Stimulated activated CD8-positive, alpha-beta memory T cell treated with anti-CD3 and anti-CD28 coated beads, Interleukin-7, amount 100 ng/mL, for 1 hour (primary cell): ENCODE measurements at places on chromosomes 5 and 9.

DNA sequence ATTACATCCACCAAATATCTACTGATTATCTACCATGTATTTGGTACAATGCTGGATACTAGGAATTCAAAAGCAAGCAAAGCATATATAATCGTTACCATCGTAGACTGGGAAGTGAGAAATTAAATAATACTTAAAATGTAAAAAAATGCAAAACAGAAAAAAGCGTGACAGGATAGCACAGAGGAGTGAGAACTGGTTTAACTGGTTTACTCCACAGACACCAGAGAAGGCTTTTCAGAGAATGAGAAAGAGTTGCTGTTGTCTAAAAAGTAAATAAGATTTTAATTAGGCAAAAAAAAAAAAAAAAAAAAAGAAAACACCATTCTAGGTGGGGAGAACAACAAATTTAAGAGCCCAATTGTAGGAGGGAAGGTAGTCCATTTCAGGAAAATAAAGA, 657.9 kb upstream of the ST8SIA4 start:
- DNase-seq, result no peak

GRCh38 chr9:105330755-105331154, 86.3 kb downstream of the SLC44A1 start:
- DNase-seq, result no peak

GRCh38 chr5:158487664-158488063, 612.1 kb downstream of the EBF1 start:
- DNase-seq, result no peak

- no peak for DNase-seq
Observed at GRCh38 chr5:122311961-122312590, at the start of gene SNCAIP. TSS of gene SNCAIP (plus strand) at chr5:122312237. CDS start at chr5:122391135, 78,898 bp downstream.

- DNase-seq, result no peak
Observed at GRCh38 chr5:163379298-163380155, 57.9 kb upstream of the CCNG1 start.

GRCh38 chr5:57494104-57495098, 11.8 kb upstream of the ACTBL2 start:
- DNase-seq, result no peak

- no peak for DNase-seq
Observed at GRCh38 chr9:21833090-21833801, 30.8 kb downstream of the MTAP start.

DNA sequence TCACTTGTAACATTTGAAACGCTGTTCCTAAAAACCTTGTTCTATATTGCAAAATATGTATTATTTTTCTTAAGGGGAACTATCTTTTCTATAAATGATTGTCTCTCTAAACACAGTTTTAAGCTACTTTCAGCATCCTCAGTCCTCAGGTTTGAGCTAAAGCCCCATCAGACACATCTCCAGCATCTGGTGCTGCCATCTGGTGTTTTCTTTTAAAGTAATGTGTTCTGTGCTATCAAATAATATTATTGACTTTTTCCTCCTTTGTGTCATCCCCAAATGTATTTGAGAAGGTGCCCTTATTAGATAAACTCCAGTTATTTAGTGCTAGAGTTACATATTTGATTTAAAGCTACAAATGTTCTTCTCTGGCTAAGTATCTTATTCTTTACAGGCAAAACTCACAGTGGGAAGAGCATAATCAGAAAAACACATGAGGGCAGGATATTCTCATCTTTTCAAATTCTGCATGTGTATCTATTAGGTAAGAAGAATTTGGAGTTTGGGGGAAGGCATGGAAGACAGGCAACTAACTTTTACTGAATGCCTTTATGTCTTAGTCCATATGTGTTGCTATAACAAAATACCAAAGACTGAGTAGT, 27.5 kb downstream of the ZNF474 start:
- DNase-seq, result no peak

GRCh38 chr9:118529210-118529609, 825.0 kb downstream of the TLR4 start:
- DNase-seq, result no peak

GRCh38 chr5:171422902-171423663, 3.6 kb downstream of the FGF18 start:
- no peak for DNase-seq

DNA sequence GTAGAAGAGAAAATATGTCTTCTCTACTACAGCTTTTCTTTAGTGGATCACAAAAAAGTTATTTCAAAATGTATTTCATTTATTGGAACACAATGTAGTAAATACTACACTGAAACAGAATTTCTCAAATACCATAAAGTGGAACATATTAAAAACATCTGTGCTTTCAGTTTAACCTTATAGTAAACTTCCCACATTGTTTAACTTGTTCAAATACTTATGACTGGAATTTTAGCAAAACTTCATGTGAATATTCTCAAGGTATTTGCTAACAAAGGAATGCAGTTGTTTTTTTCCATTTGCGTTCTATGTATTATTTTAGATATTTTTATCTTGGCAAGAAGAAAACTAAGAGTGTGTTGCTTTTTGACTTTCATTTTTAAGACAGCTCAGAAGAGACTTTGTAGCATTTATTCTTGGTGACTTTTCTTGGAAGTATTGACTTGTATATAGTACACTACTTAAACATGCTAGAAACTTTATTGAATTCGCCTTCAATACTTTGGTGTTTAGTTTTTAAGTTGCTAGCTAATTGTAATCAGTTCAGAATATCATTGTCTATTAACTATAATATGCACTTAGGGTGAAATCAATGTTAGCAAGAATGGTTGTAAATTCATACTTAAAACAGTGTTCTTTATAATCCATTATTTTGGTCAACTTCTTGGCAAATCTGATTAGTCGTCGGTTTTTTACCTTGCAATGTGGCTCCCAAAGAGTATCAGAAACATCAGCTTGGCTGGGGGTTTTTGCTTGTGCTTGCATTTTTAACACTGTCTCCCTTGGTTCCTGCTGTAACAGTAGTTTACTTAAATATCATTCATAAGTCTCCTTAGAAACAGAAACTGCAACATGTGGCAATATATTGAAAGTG, 5.0 kb upstream of the RHOBTB3 start:
- no peak for DNase-seq

DNA sequence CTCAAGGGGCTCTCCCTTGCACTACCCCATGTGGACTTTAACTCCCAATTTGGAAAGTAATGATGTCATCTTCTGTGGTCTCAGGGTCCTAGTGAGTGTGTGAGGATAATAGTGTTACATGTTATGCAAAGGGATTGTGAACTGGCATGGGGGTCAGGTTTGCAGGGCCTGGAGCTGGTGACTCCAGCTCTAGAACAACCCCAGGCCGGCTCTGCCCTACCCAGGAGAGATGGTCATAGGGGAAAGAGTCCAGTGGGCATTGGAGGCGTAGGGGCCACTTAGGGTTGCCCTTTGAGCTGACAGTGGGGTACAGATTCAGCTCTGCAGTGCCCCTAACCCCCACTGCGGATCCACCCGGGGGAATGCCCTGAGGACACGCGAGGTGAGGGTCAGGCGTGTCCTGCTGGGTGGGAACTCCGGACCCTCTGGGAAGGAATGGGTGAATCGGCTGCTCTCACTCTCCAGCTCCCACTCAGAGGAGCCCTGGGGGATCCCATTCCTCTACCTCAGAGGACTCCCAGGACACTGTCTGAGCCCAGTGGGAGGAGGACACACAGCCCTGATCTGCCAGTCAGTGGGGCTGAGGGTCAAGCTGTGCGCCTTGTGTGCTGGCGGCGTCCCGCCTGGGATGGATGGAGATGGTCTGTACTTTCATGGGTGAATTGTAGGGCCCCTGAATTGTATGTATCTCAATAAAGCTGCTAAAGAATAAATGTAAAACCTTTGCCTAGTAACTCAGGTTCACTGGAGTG, 2.5 kb upstream of the NKD2 start:
- DNase-seq, result no peak

GRCh38 chr5:101212942-101213514, 309.9 kb upstream of the ST8SIA4 start:
- DNase-seq, result no peak

- DNase-seq, result no peak
Observed at GRCh38 chr5:132445640-132445923, 45.0 kb downstream of the IRF1 start.

GRCh38 chr5:132557478-132558172, 848 bp downstream of the RAD50 start:
- no peak for DNase-seq

DNA sequence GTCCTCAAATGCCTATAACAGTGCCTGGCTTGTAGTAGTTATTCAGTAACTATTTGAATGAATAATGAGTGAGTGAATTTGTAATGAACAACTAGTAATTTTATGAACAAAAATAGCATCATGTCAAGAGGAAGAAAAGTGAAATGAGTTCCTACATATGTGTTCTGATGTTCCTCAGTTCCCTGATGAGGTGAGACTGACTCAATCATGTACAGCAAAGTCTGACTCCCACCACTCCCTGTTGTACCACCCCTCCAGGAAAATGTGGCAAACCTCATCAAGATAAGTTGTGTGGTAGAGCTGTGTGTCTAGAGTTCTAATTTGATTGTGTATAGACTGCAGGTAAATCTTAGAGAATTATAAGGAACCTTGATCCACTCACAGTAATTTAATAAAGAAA, 201.6 kb downstream of the GOLPH3 start:
- DNase-seq, result no peak

DNA sequence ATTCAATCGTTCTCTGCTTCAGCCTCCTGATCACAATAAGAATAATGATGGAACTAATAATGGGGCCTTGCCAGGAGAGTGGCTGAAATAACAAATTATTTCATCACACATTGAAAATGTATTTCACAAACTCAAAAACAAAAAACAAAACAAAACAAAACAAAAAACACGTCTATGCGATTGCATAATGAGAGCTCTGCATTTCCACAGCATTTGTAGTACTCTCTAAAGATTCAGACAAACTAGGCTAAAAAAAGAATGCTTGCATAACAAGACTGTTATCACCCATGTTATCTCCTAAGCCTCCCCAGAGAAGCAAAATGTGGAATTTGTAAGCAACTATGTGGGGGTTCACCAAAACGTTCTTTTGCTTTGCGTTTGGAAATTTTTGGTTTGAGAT, 48.1 kb downstream of the PRELID2 start:
- DNase-seq, result no peak

DNA sequence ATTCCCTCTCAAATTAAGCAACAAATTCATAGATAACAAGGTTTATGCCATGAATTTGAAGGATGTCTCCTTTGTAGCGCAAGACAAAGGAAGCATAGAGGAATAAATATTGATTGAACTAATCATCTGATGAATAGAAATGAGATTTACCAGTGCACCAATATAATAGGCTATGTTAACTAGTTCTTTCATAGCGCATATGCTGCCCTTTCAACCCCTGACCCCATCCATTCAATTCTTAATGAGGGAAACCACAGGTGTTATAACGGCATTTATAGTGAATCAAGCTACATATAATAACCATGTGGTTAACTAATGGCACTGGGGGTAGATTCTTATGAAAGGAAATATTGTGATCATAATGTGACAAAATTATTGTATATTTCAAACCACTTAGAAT, 6.5 kb downstream of the RORB start:
- no peak for DNase-seq

DNA sequence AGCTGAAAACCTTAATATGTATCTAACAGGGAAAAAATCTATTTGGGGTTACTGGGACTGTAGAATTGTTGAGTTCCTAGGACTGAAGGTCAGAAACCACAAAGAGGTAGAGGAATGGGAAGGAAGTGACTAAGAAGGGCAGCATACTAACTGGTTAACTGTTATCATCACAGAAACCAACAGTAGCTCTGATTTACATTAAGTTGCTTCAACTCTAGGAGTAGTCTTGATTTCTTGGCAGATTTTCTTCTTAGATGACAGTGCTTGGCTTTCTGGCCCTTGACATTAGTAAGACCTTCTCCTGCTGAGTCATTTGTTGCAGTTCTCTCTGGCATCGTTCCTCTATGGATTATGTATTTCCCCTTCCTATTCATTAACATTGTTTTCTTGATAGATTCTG, 116.1 kb upstream of the RASA1 start:
- no peak for DNase-seq

DNA sequence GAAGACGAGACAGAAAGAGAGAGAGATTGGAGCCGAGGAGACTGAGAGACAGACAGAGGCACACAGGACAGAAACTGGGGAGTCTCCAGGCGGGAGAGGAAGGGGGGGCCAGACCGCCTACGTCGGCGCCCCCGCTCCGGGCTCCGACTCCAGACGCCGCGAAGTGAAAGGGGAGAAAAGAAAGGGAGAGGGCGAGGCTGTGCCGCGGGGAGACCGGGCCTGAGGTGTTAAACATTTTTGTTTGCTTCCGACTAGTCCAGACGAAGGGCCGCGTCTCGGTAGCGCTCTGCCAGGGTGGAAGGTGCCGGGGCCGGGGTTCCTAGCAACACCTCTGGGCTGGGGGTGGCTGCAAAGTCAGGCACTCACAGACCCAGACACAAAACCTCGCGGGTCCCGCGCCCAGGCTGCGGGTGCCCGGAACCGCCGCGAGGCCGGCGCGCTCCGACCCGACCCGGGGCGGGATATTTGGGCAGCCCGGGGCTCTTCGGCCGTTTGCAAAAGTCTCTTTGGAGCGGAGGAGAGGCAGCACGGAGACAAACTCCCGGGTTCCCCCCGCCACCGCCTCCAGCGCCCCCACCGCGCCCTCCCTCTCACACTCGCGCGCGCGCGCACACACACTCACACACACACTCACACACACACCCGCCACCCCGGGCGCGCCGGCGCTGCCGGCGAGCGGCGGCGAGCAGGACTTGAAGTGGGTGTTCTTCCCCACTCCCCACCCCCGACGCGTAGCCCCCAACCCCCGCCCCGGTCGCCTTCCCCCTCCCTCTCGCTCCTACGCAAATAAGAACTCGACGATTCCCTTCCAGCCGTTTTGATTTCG, 626 bp upstream of the FST start:
- DNase-seq, result no peak

- no peak for DNase-seq
Observed at GRCh38 chr5:157543825-157544622, 31.6 kb downstream of the ADAM19 start.

DNA sequence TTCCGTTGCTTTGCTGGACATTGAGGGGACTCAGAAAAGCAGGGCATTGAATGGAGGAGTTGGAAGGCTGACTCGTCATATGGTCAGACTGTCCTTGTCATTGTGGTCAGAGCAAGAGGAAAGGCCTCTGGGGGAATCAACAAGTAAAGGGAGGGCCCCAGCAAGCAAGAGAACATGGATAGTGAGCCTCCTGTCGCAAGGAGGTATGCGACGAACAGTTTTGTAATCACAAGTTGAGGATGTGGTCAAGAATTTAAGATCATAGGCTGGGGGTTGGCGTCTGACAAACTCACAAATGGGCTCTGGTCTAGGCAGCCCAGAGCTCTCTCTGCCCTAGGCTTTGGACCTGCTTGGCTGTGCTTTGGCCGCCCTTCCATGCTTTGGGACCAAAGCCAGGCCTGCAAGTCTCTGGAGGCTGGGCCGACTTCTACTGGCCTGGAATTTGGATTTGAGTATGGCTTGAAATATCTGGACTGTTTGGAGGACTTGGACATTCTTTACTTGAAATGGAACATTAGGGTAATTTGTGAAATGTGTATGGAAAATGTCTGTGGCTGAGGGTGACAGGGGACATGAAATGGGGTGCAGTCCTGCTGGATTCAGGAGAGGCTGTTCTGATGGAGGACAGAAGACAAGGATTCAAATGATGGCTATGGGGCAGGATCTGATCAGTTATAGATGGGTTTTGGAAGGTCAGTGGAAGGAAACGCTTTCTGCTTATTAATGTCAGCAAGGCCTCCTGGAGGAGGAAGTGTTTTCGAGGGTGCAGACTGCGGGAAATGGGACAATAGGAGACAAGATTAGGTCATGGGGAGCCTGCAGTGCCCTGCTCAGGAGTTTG, 19.2 kb upstream of the NDST1 start:
- DNase-seq, result no peak

GRCh38 chr9:105858006-105858690, 163.8 kb downstream of the TMEM38B start:
- no peak for DNase-seq
